Brain (organoid and tissue), 16 donors: ENCODE measurements at places on chromosomes 12 and 14. TPM values are rescaled to one million over a fixed set of nuclear protein-coding genes. Genes with fewer than 3 reads are reported as not detected.

GRCh38 chr12:26266881-26267280, 71.5 kb downstream of the SSPN start:
- DNase-seq = no peak

DNA sequence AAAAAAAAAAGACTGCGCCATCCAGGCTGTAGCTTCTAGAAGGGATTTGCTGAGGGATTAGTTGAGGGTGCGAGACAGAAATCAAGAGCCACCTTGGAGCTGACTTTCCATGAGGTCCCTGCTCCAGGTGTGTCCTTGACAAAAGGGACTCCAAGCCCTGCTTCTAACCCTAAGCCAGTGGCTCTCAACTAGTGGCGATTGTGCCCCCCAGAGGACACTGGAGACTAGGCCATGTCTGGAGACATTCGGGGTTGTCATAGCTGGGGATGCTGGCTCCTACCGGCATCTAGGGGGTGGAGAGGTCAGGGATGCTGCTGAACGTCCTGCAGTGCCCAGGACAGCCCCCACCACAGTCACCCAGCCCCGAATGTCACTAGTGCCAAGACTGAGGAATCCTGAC, 40.6 kb downstream of the SPRING1 start:
- DNase-seq = peak; percentile 52

The CLBA1 gene
- polyA plus RNA-seq = 15.8 TPM

GRCh38 chr12:131845121-131845520, 16.9 kb downstream of the MMP17 start:
- no peak for DNase-seq

GRCh38 chr12:91074154-91074709, 16.4 kb upstream of the KERA start:
- no peak for DNase-seq

- DNase-seq = no peak
These were observed 57.9 kb upstream of the STK38L start for GRCh38 chr12:27186022-27186839.

DNA sequence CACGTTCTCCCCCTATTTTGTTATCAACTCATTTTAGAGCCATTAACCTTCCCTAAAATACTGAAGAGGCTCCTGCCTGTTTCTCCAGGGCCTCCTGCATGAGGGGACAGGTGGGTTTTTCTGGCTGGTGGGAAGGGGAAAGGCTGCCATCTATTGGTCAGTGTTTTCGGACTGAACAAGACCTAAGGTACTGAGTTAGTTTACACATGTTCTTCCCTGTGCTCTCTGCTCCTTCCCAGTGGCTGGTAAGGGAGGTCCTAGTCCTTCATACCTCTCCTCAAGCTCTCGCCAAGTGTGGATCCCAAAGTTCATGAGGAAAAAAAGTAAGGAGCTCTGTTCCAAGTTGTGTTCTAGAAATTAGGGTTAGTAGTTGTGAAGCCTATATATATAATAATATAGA, 357.5 kb downstream of the FSCB start:
- DNase-seq = peak; percentile 66

GRCh38 chr12:79567175-79567563, 123.6 kb downstream of the PAWR start:
- DNase-seq = no peak

The SETD1B gene
- 7.1 TPM for polyA plus RNA-seq

DNA sequence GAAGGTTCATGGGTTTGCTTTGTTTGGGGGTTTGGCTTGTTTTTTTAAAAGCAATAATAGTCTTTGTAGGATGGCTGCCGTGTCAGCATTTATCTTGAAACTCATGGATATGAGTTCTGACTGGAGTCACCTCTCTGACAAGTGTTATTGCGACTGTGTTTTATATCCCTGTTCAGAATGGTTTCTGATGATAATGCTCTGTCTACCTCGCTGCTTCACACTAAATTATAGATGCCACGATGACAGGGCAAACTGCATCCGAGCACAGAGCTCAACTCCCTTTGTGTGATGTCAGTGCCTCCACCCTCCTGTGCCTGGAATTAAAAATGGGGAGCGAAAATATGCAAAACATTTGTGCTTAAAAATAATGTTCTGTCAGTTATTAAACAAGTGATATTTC, 250.8 kb downstream of the EGLN3 start:
- DNase-seq = peak; percentile 61

GRCh38 chr12:57086493-57087009, 2.4 kb upstream of the NAB2 start:
- DNase-seq = peak; percentile 88

DNA sequence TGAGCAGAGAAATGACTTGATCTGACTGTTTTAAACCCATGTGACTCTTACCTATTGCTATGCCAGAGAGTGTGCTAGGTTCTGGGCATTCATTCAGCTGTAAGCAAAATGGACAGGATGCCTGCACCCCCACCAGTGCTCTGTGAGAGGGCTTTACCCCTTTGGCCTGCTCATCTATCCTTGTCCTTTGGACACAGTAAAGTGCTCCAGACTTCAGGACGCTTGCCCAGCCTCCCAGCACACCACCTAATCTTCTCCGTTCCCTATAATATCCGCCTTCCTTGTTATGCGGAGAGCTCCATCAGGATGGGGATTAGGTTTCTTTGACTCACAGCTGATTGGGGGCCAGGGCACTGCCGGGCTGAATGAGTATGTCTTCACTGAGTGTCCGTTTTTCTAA, 4.4 kb upstream of the ZNF839 start:
- DNase-seq = no peak

The HHIPL1 gene
- 3.1 TPM for polyA plus RNA-seq

GRCh38 chr14:89881839-89882238, 72.7 kb downstream of the EFCAB11 start:
- DNase-seq = no peak

- no peak for DNase-seq
These were observed 5.1 kb upstream of the OAS2 start for GRCh38 chr12:112973011-112973735.

- no peak for DNase-seq
These were observed 122.2 kb downstream of the APAF1 start for GRCh38 chr12:98767248-98767647.

The NAV3 gene
- polyA plus RNA-seq = 1.7 TPM

The HOXC6 gene
- not detected for polyA plus RNA-seq

The SLC6A15 gene
- polyA plus RNA-seq = 2.5 TPM

DNA sequence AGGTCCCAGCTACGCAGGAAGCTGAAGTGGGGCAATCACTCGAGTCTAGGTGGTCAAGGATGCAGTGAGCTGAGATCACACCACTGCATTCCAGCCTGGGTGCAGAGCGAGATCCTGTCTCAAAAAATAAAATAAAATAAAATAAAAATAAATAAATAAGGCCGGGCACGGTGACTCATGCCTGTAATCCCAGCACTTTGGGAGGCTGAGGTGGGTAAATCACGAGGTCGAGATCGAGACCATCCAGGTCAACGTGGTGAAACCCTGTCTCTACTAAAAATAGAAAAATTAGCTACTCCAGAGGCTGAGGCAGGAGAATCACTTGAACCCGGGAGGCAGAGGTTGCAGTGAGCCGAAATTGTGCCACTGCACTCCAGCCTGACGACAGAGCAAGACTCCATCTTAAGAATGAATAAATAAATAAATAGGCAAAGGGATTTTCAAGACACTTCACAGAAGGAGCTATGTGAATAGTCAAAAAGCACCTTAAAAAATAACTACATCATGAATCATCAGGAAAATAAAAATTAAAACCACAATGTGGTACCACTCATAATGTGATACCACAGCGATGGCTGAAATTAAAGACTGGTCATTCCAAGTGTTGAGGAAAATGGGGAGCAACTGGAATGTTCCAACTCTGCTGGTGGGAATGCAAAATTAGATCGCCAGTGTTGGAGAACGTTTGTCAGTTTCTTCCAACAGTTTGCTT, 92.9 kb upstream of the TBX3 start:
- DNase-seq = no peak

DNA sequence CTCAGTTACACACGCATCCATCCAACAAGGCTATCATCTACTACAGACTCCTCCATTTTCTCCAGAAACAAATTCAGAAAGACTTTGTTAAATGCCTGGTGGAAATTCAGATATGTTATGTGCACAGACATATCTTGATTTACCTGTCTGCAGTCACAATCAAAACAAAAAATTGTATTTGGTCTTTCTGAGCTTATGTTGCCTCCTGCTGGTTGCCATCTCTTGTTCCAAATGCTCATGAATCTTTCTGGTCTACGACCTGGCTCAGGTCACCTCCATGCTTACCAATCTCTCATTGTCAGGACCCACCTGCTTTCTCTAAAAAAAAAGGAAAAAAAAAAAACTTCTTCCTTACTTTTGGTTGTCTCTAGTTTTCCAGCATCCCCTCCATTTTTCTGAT, 169.2 kb upstream of the PLXNC1 start:
- peak; percentile 15 for DNase-seq

DNA sequence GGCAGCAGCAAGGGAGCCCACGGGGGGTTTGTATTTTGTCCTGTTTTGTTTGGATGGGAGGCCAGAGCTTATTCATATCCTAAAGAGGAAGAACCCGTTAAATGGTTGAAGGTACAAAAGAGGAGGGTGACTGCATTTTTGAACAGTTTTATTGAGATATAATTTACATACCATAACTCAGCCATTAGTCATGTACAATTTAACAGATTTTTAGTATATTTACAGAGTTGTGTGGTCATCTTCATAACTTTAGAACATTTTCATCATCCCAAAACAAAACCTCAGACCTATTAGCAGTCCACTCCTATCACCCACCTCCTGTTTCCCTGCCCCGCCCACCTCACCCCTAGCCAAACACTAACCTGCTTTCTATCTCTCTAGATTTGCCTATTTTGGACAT, 12.6 kb downstream of the NRDE2 start:
- no peak for DNase-seq

- DNase-seq = no peak
These were observed 3.4 kb upstream of the RPAP3 start for GRCh38 chr12:47709237-47709636.

- DNase-seq = no peak
These were observed 93.3 kb downstream of the DAAM1 start for GRCh38 chr14:59281609-59282377.

The KLHL33 gene
- polyA plus RNA-seq = not detected

DNA sequence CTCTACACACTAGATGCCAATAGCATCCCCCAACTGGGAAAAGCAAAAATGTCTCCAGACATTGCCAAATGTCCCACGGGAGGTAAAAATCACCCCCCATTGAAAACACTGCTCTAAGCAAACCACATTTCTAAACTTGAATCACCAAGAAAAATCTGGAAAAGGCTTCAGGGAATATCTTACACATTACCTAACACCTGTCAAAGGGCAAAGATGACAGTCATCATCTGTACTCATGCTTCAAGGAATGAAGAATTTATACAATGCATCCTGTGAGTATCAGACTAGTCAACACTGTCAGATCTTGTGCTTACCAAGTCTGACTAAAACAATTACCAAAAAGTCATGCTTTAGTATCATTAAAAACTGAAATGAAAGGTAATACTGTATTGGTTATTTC, 161.6 kb upstream of the SOX5 start:
- no peak for DNase-seq

DNA sequence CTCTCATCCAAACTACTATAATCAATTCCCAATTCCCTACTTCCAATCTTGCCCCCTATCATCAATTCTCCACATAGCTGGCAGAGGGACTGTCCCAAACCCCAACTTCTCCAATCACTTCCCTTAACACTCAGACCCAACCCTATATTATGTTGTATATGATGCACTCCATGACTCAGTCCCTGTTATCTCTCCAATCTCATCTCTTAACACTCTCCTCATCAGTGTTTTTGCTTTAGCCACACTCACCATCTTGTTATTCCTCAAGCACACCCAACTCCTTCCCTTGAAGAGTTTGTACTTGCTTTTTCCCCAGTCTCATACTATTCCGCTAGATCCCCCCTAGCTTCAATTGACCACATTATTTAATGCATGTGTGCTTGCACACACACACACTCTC, 4.9 kb downstream of the RHOJ start:
- no peak for DNase-seq

The TECPR2 gene
- polyA plus RNA-seq = 14.8 TPM

DNA sequence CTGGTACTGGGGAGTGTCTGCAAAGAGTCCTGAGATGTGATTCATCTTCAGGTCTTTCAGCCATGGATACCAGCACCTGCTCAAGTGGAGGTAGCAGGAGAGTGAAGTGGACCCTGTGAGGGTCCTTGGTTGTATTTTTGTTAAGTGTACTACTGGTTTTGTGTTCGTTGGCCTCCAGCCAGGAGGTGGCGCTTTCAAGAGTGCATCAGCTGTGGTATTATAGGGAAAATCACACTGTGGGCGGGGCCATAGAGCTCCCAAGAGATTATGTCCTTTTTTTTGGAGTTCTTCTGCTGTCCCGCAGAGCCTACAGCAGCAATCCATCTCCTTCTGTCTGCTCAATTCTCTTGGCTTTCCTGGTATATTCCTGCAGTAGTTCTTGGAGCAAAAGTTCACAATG, 66.8 kb downstream of the SPATA7 start:
- DNase-seq = no peak

DNA sequence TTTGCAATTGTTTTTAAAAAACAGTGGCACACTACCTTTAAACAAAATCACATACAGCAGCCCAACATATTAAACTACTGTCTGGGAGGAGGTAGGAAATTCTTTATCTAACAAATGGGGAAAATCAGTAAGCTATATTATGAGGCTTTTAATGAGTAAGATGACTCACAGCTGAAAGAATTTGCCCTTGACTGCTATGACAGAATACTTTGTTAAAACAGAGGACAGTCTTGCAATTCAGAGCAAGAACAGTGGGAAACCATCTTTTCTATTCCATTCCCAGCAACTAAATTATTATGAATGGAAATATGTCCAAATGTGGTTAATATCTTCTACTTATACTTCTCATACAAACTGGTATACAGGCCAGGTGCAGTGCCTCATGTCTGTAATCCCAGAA, 49.2 kb upstream of the SGPP1 start:
- DNase-seq = no peak

GRCh38 chr12:96120359-96121100, 73.6 kb upstream of the ELK3 start:
- no peak for DNase-seq

The FAM222A gene
- polyA plus RNA-seq = 27.7 TPM

DNA sequence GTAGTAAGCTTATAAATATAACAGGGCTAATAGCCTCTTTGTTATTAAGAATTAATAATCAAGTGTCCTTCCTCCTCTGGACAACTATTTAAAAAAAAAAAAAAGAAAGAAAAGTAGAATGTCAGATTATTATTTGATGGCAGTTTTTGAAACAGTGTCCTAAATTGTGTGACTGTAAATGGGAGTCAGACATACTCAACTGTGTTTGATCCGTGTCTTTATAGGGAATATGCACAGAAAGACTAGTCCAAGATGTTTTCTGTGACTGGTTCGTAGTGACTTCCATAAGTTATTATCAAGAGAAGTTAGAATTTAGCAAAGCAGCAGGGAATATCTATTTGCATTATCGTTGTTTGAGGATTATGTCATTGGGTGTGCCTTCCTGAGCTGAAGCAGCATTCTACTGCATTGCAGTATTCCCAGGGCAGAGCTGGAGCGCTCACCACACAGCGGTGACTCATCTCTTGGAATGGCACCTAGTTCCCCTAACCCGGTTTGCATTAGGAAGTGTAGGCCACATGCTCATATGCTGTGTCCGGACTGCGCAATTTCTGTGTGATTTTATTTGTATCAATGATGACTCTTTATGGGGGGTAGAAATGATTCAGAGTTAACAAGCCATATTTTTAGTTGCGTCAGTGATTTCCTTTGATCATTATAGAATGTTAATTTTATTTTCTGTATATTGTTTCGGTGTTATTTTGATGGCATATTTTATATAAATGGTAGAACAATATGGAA, 7.9 kb downstream of the DYNC1H1 start:
- DNase-seq = no peak

GRCh38 chr12:88889326-88890110, 309.2 kb upstream of the KITLG start:
- DNase-seq = no peak
